Small intestine (tissue), 16 donors: ENCODE measurements at places on chromosomes 3 and 15. TPM values are rescaled to one million over a fixed set of nuclear protein-coding genes. Genes with fewer than 3 reads are reported as not detected.
A peak's percentile ranks its signal among the peaks of the same experiment; 100 is the strongest.

The ZNF770 gene
- 7.2 TPM for polyA plus RNA-seq

The C15orf62 gene
- polyA plus RNA-seq, result 0.89 TPM

The DET1 gene
- polyA plus RNA-seq, result 1.1 TPM

The SLC9C1 gene
- polyA plus RNA-seq, result 0.06 TPM

The PRICKLE2 gene
- 2.5 TPM for polyA plus RNA-seq

The P3H2 gene
- 1.7 TPM for polyA plus RNA-seq

The GOLGA6L4 gene
- polyA plus RNA-seq, result 1.1 TPM

The CDCP1 gene
- polyA plus RNA-seq, result 8.5 TPM

The ZMYND10 gene
- 0.76 TPM for polyA plus RNA-seq

DNA sequence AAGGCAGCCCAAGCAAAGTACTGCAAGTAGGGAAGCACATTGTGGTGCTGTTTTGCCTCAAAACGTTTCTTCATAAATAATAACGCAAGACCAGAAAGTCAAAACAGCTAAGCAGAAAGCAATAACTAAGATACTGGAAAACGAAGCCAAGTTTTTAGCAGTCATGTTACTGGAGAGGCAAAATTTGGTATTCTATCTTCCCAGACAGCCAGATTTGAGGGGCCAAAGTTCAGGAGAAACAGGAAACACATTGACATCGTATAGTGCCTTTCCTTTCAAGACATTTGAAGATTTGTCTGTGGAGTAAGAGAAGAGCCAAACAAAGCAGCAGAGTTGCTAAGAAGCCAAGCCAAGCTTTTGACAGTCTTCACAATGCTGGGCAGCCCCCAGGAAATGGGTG lies 843.6 kb upstream of the NECTIN3 start:
- no peak for DNase-seq

GRCh38 chr15:36361351-36361870 lies 218.0 kb upstream of the CDIN1 start:
- DNase-seq, result no peak

- DNase-seq, result peak; percentile 97
Observed at GRCh38 chr3:125916376-125916978, 52.5 kb upstream of the ROPN1B start.

- no peak for DNase-seq
Observed at GRCh38 chr3:118587037-118587741, 447.5 kb downstream of the IGSF11 start.

DNA sequence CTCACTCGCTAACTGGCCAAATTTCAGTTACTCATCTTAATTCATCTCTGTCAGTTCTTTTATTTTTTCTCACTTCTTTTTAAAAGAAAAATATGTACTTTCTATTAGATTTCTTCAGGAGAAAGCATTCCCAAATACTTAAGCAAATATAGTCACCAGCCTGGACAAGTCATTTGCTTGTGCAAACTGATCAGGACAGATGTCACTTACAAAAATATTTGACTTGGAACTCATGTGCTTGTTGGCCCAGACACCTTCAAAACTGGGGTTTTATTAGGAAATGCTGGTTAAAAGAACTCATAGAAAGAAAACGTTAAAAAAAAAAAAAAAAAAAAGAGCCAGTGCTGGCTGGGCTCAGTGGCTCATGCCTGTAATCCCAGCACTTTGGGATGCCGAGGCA lies 31.3 kb upstream of the FOXP1 start:
- DNase-seq, result no peak

GRCh38 chr3:42161050-42161935 lies 70.1 kb downstream of the TRAK1 start:
- no peak for DNase-seq

GRCh38 chr3:89787485-89787884 lies 680.1 kb downstream of the EPHA3 start:
- DNase-seq, result peak; percentile 1

GRCh38 chr3:55175423-55175822 lies 247.6 kb upstream of the LRTM1 start:
- DNase-seq, result no peak

GRCh38 chr15:29840926-29841325 lies 18.7 kb upstream of the TJP1 start:
- DNase-seq, result no peak

- no peak for DNase-seq
Observed at GRCh38 chr3:124582196-124582595, 148.1 kb upstream of the UMPS start.

- DNase-seq, result no peak
Observed at GRCh38 chr3:299590-300301, 103.2 kb downstream of the CHL1 start.

- no peak for DNase-seq
Observed at GRCh38 chr3:115855911-115856310, 232.6 kb downstream of the GAP43 start.

DNA sequence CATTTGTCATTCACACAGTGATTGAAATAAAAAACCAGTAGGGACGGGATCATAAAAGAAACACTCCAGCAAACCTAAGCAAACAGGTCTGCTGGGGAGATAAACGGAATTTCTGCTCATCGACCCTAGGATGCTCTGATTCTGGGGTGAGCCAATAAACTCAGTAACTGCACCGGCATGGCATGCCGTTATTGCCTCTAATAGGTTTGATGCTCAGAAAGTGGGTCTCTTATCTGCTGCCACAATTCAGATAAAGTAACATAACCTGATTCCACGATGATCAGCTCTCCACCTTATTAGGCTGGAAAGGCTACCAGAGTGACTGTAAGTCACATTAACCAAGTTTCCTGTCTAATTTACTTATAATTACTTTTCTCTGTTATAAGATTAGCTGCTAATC lies 19.6 kb downstream of the DCLK3 start:
- DNase-seq, result no peak

- no peak for DNase-seq
Observed at GRCh38 chr3:107775974-107776373, 253.2 kb downstream of the BBX start.

- DNase-seq, result peak; percentile 47
Observed at GRCh38 chr3:30894521-30895251, at the start of gene GADL1. GADL1 (minus strand) TSS chr3:30894661; CDS start chr3:30894614, 47 bp downstream.

DNA sequence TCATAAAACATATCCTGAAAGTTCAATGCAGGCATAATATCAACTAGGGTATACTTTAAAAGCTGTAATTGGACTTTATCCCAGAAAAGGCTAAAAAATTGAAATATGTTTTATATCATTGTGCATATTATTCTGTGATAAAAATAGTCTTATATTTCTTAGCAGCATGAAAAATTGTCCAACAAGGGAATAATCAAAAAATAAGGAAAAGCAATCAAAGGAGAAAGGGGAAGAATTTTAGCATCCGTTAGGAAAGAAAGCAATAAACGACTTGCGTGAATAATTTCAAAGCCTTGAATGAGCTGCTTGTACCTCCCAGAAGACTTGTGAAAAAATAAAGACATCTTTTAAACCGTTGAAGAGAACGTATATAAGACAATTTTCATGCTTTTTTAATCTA lies 1369.8 kb upstream of the GBE1 start:
- DNase-seq, result no peak

DNA sequence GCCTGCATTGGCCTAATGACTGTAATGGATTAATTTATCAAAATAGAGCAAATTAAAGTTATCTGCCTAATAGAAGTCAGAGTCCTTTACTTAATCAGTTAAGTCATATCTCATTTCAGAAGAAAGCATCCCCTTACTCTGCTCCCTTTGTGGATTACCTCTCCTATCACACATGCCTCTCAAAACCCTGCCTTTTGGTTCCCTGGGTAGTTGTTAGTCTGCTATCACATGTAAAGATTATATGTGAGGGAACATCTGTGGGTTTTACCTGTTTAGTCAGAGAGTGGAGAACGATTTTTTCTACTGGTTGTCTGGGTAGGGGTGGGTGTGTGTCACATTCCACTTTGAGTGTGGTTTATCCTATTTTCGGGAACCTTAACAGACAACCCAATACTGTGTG lies 16.4 kb downstream of the UBE2E2 start:
- DNase-seq, result no peak

DNA sequence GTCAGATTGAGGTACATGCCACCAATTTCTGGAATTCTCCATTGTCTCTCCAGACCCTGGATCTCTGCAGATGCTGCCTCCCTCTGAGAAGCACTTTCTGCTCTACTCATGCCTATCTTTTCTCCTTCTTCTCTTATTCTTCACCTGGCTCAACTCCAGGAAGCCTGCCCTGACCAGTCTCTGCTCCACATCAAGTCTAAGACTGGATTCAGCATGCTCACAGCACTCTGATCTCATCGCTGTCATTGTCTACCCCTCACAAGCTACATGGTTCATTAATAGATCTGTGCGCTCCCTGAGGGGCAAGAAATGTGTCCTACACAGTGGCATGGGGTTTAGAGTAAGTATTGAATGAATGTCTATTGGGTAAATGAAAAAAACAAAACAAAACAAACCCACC lies 38.7 kb downstream of the CCR4 start:
- DNase-seq, result no peak
